GM04503 (cell line): ENCODE measurements at places on chromosomes 1 and 21.
A peak's percentile ranks its signal among the peaks of the same experiment; 100 is the strongest.

GRCh38 chr21:45456584-45457160 is 51.7 kb downstream of the COL18A1 start:
- no peak for DNase-seq

GRCh38 chr1:59081181-59081580 is 215.7 kb upstream of the FGGY start:
- DNase-seq = no peak

- DNase-seq = no peak
These were observed 48.9 kb upstream of the ZNF326 start for GRCh38 chr1:89945852-89946476.

- DNase-seq = no peak
These were observed 29.8 kb upstream of the NLRP3 start for GRCh38 chr1:247386217-247386616.

DNA sequence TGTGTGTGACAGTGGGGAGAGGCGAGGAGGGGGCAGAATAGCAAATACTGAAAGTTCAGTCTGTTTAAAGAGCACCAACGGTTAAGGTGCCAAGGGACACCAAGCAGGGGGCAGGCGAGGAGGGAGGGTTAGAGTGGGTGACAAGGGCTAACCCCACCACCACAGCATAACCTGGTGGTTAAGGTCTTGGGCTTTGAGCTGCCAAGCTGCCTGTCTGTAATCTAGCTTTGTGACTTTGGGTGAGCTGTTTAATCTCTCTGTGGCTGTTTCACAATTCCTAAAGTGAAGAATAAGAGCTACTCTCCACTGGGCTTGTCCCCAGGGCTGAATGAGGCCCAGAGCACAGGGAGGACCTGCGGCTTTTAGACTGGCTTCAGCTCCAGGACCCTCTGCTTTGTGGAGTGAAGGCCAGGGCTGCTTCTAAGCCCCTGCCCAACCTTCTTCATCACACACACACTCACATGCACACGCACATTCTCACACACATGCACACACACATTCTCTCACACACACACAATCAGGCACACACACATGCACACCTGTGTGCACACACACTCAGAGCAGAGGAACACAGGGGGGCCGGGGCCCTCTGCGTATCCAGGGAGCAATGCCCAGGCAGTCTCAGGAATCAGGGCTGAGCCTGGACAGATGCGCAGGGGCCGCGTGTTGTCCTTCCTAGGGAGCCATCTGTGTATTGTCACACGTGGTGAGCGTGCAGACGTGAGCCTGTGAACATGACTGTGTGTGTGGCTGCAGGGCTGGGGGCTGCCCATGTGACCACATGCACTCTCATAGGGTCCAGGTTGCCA is 101.6 kb upstream of the TARDBP start:
- no peak for DNase-seq

DNA sequence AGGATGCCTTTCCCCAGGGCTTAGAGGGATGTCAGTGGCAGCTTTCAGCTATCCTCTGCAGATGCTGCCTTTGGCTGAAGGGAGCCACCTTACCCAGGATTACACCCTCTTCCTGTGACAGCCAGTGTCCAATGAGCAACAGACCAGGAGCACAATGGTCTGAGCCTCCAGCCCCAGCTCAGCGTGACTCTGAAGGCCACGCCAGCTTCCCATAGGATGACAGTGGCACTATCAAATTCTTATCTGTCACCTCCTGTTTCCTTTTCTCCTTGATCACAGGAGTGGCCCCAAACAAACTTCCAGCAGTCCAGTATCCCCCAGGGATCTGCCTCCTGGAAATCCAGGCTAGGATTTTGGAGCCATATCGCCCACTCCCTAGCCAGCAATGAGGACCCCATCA is 226.9 kb downstream of the SETD4 start:
- no peak for DNase-seq

DNA sequence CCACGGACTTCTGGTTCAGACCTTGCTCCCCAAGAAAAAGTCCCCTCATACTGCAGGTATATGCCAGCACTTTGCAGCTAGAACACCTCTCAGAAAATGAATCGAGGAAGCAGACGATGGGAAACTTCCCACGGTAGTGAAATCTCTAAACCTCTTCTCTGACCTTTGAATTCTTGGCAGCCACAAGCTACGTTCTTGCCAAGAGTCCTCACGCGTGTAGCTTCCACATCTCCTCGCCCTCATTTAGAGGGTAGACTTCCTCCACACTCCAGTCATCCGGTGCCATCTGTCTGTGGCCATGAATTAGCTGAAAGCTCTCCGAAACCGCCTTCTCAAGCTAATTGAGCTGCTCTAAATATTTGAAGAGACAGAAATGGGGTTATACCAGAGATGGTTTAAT is 127.8 kb downstream of the RGS7 start:
- no peak for DNase-seq

GRCh38 chr1:164772635-164773034 is 213.7 kb downstream of the PBX1 start:
- peak; percentile 65 for DNase-seq

GRCh38 chr1:223410036-223410435 is 16.8 kb downstream of the CCDC185 start:
- no peak for DNase-seq

DNA sequence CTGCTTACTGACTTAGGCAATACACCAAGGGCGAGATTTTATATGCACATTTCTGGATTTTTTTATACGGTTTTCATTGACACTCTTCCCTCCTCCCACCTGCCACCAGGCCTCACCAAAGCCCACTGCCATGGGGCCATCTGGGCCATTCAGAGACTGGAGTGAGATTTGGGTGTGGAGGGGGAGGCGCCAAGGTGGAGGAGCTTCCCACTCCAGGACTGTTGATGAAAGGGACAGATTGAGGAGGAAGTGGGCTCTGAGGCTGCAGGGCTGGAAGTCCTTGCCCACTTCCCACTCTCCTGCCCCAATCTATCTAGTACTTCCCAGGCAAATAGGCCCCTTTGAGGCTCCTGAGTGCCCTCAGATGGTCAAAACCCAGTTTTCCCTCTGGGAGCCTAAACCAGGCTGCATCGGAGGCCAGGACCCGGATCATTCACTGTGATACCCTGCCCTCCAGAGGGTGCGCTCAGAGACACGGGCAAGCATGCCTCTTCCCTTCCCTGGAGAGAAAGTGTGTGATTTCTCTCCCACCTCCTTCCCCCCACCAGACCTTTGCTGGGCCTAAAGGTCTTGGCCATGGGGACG is 57.9 kb downstream of the LACTBL1 start:
- DNase-seq = no peak

DNA sequence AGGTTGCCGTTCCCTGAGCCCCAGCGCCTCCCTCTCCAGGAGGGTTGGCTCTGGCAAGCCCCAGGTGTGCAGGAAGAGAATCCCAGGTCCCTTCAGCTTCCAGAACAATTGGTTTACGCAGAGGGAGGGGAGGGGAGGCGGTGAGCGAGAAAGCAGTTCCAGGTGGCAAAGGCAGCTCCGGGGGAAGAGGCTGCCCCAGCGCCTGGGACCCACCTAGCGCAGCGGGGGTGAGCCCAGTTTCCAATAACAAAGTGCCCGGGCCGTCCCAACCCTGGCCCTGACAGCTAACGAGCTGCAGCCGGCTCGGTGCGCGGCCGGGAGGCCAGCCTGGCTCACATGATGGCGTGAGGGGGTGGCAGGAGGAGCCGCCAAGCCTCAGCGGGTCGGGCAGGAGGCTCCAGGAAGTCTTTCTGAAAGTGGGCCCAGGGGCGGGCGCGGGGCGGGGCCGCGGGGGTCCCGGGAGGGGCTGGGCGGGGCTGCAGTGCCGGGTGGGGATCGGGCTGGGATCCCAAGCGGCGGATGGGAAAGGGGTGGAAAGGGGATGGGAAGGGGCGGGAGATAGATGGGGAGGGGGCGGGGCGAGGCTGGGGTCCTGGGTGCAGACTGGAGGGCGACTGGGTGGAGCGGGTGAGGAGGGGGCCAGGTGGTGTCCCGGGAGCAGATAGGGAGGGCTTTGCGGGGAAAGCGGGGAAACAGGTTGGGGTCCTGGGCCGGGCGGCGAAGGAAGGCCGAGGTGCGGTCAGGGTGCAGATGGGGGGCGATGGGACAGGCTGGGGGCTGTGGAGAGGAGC is 22.8 kb downstream of the DHRS3 start:
- DNase-seq = no peak

DNA sequence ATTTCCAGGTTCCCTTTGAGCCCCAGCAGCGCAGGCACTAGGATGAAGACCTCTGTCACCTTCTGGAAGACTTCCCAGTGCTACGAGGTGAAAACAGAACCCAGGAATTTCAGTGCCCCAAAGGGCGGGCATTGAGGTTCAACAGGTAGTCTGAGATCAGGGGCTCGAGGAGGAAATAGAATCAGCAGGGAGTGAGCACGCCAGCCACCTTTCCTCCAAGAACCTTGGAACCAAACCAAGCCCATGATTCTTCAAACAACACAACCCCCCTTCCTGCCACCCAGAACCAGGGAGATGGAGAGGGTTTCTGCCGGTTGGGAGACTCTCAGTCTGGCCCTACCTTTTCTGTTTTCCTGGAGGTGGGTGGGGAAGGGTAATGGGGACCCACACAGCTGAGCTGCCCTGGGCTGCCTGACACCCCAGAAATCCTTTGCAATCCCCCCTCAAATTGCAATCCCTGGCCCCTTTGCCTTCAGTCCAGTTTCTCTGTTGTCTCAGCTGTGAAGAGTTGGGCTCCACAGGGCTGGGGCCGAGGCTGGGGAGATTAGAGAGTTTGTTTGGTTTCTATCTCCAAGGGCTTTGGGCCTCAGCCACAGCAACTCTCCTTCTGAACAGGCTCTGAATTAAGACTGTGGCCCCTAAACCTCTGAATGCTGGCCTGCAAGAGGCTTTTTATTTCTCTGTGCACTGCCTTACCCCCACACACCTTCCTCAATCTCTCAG is 11.9 kb downstream of the SLC41A1 start:
- no peak for DNase-seq

DNA sequence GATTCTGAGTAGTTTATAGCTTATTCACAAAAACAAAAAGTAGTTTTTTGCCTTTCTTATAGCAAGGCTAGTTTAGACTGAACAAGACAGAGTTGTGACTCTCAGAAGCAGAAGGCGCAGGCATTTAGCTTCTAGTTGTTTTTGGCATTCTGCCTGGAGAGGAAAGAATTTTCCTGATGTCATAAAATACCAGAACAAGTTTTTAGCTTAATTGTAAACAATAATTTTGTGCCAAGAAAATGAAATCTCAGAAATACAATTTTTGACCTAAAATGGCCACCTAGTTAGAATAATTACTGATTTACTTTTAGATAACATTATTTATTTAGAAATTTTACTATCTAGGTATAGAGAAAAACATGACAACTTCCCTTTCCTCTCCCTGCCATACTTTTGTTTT is 1.0 kb downstream of the DNAJB4 start:
- DNase-seq = peak; percentile 67

GRCh38 chr1:97252076-97252475 is 530.5 kb downstream of the PTBP2 start:
- peak; percentile 76 for DNase-seq

DNA sequence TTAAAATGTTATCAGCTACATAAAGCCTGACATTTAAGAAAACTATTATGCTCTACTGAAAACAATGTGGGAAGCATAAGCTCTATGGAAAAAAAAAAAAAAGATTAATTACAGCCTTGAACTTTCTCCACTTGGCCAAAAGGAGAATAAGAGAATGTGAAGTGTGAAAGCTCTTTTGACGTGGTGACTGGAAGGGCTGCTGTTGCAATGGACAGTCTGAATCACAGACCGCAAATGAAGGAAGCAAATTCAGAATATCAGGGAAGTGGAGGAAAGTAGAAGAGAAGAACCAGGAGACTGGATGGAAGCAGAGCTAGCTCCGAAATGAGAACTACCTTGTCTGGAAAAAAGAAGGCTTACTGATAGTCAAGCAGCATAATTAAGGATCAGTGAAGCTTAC is 106.8 kb downstream of the AK5 start:
- no peak for DNase-seq

GRCh38 chr1:15100121-15100879 is 53.2 kb upstream of the TMEM51 start:
- DNase-seq = no peak

- DNase-seq = no peak
These were observed 4.9 kb downstream of the TMCO2 start for GRCh38 chr1:40252601-40253000.

DNA sequence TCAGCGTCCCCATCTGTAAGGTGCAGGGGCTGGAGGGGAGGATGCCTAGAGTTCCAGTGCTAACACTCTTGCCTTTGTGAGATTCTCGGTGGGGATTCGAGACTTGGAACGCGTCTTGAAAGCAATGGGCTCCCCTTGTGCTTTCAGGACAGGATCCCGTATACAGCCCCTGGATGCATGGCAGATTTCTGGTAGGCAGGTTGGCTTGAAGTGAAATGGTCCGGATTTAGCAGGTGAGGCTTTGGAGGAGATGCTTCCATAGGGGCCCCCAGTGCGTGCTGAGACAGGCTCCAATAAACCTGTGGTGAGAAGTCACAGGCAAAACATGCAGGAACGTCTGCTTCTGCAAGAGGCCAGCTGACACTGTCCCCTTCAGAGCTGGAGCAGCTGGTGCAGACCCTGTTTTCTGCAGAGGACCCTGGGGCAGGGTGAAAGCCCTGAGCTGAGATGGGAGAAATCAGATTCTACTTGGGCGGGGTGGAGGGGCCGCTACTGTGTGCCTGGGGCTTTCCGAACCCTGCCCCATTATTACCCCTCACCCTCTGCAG is 270.4 kb downstream of the PTPRU start:
- DNase-seq = no peak

DNA sequence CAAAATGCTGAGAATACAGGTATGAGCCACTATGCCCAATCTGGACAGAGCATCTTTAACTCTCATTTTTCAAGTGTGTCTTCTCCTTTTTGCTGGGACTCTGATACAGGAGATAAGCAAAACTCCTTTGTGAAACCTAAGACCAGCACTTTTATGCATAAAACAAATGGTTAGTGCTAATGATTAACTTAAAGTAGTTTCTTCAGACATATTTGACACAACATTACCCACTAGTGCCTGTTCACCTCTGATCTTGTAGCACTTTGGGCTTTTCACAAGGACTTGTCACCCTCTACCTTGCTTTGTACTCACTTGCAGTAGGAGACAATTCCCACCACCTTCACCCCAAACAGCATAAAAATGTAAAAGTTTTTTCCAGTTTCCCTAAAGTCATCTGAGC is 216.3 kb downstream of the RGS7 start:
- DNase-seq = no peak

DNA sequence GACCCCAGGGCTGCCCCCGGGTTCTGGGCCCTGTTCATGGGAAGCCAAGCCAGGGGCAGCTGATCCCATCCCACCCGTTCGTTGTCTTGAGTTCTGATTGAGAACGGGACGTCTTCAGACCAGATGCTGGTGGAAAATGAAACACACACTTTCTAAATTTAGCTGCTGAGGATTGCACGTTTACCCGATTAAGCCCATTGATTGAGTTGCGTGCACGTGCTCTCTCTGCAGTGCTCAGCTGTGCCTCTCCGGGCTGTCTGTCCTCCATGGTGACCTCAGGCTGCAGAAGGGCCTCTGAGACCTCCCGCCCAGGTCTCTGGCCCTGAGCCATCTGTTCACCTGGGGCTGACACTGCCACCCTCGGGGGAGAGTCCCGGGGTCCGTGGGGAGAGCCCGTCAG is 27.0 kb upstream of the PEX10 start:
- DNase-seq = no peak

DNA sequence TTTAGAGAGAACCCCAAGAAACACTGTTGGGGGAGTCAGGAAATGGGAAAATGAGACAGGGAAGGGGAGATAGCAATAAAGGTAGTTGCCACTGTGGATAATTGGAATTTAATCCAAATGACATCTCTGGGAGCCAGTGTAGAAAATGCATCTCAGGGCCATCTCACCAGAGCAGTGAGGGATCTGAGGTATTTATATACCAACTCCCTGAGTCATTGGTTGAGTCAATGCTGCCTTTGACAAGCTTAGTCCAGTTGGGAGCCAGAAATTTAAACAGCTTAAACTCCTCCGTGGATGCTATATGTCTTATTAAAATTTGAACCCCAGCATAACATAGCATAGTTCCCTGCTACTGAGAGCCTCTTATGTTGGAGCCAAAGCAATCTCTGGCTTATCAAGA is 140.3 kb downstream of the SLC30A10 start:
- no peak for DNase-seq
